HFFc6 (cell line): ENCODE measurements at places on chromosomes 7 and 10.

DNA sequence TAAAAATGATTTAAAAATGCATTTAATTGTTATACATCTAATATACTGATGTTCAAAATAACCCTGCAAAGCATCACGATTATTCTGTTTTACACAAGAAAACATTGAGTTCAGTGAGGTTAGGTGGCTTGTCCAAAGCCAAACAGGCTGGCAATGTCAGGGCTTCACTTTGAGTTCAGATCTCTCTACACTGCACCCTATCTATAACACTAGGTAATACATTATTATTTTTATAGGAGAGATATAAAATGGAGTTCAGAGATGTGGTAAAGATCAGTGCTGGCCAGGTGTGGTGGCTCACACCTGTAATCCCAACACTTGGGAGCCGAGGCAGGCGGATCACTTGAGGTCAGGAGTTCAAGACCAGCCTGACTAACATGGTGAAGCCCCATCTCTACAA, 165.9 kb upstream of the MYO3A start:
- H3K27me3 ChIP-seq: no peaks in the 10 kb centered on the region; the same call in 1 of the 2 replicates
- no peaks in the 10 kb centered on the region for H3K36me3 ChIP-seq
- no peaks in the 10 kb centered on the region for H3K4me1 ChIP-seq
- H3K4me3 ChIP-seq: no peak overlapping the region

- H3K27ac ChIP-seq: no peak overlapping the region
- DNase-seq: no peak
- H3K27me3 ChIP-seq: no peaks in the 10 kb centered on the region
- no peaks in the 10 kb centered on the region for H3K36me3 ChIP-seq
Observed at GRCh38 chr10:64113792-64114191, 592.6 kb downstream of the REEP3 start.

DNA sequence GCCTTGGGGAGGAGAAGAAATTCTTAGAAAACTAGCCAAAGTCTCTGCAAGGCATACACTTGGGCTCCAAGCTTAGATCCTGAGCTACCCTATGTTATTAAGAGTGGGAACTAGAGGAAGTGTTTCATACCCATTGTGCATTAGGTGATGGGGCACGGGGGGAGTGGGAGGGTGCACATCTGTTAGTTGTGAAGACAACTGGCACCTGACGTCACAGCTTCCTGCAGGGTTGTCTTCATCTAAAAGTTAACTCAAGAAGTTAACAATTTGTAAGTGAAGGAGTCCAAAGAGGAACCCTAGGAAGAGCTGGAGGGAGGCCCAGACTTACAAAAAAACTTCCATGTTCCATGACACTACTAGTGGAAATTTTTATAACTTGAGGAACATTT, 158.1 kb downstream of the ADRA2A start:
- no peaks in the 10 kb centered on the region for H3K27me3 ChIP-seq
- no peak overlapping the region for H3K4me3 ChIP-seq
- H3K36me3 ChIP-seq: no peaks in the 10 kb centered on the region

DNA sequence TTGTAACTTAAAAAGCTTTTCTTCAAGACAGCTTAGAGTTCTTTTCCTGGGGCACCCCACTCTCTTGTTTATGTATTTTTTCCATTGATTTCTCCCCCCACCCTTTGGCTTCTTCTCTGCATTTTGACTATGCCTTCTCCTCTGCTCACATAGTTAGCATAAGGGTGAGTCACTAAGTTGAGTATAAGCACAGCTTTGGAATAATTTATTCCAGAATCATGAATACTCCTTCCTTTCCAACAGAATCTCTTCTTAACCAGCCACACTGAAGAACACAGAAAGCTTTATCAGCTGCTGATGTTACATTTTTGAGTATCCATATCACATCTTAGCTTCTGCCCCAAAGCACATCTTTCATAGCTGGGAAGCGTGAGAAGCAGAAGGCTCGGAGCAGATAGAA, 449.5 kb upstream of the MKI67 start:
- H3K4me3 ChIP-seq: no peak overlapping the region
- H3K36me3 ChIP-seq: peaks cover under 1% of the 10 kb centered on the region; the same call in 1 of the 2 replicates
- no peak for DNase-seq
- H3K4me1 ChIP-seq: no peaks in the 10 kb centered on the region

DNA sequence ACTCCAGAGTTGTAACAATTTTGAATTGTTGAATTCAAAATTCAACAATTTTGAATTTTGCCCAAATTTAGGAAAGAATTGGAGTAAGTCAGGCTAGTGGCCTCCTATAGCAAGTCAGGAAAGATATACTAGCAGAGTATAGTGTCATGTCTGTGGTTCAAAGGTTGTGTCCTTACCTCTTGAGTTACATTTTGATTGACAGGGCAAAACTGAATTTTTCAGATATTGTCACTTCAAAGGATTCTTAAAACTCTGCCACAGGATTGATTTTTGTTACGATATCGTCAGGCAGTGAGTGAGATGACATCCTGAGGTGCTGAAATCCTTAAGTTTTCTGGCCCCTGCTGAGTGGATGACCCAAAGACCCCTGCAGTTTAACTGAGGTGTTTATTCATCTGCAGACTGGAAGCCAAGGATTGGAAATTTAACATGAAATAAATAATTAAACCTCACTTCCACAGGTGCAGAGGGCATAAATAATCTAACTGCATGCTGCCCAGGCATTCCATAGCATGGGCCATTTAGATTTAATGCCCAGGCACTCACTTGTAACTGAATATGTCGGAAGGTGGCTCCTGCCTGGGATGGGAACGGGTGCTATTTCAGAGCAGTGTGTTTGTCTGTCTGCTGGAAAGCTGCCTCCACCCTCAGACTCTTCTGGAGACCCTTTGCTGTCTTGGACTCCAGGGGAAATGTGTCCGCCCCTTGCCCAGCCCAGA, 50.8 kb downstream of the RBM20 start:
- no peak for DNase-seq
- H3K4me3 ChIP-seq: no peak overlapping the region
- H3K36me3 ChIP-seq: no peaks in the 10 kb centered on the region
- H3K27ac ChIP-seq: no peak overlapping the region
- peaks cover 40% of the 10 kb centered on the region for H3K27me3 ChIP-seq

DNA sequence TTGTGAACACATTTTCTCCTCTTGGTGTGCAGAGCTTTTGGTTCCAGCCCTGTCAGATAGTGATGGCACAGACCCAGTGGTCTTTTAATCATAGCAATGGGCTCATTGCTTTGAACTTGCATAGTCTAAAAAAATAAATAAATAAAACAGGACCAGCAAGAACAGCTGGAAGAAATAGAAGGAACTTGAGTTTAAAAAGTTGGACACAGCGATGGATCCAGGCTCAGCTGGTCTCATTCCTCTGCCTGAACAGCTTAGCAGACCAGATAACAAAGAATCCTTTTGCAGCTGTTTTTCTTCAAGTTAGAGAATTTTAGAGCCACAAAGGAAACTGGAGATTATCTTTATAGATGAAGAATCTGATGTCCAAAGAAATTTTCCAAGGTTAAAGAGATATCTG, 1005.6 kb downstream of the LRMDA start:
- peaks cover 19% of the 10 kb centered on the region for H3K4me1 ChIP-seq
- H3K27me3 ChIP-seq: peaks cover 2% of the 10 kb centered on the region; the same call in 1 of the 2 replicates
- H3K36me3 ChIP-seq: no peaks in the 10 kb centered on the region
- H3K27ac ChIP-seq: no peak overlapping the region
- no peak overlapping the region for H3K4me3 ChIP-seq
